GM23338 (cell line): ENCODE measurements at places on chromosomes 11 and 22.

DNA sequence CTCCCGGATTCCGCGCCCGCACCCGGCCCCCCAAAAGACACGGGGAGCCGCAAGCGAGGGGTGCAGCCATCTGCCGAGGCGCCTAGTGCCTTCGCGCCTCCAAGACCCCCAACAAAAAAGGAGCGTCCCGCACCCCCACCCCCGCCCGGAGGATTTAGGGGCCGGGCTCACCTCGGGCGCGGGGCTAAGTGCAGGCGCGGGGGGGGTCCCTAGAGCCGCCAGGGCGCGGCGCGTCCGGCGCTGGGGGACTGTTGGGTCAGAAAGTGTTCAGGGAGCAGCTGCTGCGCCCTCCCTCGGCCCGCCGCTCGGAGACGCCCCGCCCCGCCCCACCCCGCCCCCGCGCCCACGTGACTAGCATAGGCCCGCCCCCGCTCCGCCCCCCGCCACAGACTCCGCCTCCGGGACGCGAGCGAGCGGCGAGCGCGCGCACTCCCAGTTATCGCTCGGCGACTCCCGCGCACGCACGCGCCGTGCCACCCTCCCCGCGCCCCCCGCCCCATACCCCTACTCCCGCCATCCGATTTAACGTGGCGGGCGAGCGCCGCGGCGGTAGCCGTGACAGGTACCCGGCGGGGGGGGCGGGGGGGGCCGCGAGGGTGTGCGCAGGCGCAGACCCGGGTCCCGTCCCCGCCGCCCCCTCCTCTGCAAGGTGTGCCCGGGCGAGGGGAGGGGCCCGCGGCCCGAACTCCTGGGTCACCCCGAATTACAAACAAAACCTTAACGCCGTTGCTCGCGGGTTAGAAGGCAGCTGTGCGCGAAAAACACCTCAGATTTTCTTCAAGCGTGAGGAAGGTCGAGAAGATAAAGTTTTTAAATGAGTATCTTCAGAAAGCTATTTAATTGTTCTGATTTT, 56.2 kb downstream of the KCNJ4 start:
- peak; percentile 89 for DNase-seq

DNA sequence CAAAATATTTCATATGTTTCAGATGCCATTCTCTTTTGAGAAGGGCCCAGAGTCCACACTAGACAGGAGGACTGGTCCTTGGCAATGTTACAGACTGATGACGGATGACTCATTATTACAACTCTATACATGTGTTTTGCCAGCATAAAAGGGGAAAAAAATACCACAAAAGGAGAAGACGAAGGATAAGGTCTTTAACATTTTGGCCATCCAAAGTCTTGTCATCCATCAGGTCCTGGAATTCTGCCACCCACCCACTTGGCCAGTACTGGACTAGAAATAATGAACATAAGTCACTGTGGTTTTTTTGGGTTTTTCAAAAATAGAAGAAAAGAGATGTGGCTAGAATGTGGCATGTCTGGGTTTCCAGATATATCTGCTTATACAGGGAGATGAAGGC, 57.7 kb upstream of the BDNF start:
- DNase-seq: no peak

GRCh38 chr11:68312780-68313573, 586 bp downstream of the LRP5 start:
- DNase-seq: peak; percentile 47

DNA sequence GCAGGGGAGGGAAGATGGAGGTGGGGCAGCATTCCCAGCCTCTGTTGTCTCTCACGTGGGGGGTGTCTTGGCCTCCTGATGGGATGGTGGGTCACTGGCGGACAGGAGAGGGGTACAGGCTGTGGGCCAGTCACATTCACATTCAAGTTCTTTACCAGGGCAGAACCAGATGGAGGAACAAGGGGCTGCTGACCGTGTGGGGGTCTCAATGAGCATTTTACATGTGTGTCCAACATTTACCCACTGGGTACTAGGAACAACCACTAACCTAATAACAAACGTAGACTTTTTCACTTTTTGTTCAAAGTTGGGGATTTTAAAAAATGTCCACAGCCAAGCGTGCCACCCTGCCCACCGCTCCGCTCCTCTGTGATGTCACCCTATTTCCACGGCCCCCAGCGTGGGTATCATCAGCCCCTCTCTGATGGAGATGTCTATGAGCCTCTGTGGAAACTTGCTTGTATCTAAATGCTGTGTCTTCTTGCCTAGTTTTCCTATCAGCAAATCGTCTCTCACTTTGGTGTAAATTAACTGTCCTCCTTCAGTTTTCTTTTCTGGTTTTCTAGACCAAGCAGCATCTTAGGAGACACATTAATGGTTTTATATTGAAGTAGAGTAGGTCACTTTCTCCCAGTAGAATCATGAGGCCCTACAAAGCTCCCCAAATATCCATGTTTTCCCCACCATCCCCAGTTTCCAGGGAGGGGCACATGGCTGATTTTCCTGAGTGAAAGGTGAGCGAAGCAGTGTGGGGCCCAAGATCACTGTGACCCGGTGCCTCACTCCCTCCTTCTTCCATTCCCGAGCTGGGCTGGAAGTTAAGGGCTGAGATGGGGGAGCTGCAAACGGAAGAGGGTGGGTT, 936.7 kb downstream of the BRD1 start:
- no peak for DNase-seq

DNA sequence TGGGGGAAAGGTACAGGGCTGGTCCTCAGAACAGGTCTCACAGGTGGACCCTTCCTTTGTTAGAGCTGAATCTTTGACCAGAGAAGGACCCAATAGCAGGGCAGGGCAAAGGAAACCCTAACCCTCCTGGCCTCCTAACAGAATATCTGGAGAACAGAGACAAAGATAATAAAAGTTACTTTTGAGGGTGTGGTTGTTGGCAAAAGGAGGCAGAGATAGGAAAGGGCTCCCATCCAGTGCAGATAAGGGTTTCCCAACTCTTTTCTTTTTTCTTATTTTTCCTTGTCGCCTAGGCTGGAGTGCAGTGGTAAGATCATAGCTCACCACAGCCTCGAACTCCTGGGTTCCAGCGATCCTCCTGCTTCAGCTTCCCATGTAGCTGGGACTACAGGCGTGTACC, 11.9 kb downstream of the PCSK7 start:
- DNase-seq: no peak

- peak; percentile 75 for DNase-seq
Measured at GRCh38 chr22:25564320-25564978, at the start of gene GRK3. Gene GRK3 (plus strand): TSS chr22:25564675. CDS start chr22:25565041, 366 bp downstream.

- no peak for DNase-seq
Measured at GRCh38 chr11:86795949-86796348, 4.4 kb upstream of the PRSS23 start.

DNA sequence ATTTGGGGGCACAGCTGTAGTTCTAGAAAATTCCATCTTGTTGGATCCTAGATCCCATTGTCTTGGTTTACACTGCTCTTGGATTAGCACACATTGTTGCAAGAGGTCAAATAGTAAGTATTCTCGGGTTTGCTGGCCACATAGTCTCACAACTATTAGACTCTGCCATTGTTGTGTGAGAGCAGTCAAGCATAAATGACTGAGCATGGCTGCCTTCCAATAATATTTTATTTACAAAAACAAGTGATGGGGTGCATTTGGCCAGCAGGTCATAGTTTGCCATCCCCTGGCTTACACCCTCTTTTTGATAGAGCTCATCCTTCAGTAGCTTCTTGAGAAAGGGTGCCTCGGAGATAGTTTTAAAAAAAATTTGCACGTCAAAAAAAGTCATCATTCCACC, 77.9 kb upstream of the ALX4 start:
- DNase-seq: no peak

DNA sequence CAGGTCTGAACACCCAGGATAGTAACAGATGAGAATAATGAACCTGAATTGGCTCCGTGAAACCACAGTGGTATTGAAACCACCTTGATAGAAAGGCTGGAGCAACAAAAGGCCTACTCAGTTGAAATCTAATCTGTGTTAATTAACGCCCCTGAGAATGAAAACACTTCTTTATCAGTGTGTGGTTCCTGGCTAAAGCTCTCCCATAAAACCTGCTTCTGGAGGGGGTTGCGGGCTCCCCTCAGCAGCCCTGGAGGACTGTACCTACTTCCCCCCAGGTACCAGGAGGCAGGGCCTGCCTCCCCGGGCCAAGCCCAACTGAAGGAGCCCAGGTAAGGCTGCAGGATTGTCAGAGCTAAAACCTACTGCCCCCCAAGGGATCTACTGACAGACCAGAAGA, 54.6 kb downstream of the PLEKHA7 start:
- no peak for DNase-seq

DNA sequence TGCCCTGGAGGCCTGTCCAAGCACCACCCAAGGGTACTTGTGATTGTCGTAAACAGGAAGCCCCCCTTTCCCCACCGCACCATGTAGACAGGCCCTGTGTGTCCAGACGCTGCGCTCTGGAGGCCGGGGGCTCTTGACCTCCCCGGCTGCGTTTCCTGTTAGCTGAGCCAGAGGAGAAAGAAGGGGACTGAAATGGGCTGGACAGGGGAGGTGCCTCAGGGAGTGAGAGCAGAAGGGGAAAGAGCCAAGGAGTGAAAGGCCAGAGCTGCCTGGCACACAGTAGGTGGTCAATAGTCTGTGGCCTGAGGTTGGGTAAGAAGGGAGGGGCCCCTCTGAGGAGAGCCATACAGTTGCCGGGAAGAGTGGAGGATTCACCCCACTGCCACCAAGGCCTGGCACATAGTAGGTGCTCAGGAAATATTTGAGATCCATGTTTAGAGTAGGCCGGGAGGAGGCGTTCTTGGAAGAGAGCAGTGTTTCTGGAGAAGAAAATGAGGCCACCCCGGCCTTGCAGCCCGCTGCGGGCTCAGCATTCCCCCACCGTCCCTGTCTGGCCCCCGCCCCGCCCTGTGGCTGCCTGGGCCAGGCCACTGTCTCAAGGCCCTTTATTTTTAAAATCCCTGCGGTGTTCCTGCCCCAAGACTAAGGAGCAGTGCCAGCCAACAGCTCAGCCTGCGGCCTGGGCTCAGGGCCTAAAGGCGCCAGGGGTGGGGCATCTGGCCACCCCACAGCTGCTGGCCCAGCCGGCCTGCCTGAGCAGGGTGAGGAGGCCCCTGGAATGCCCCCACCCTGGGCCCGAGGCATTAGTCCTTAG, 13.6 kb upstream of the CDC42EP1 start:
- peak; percentile 87 for DNase-seq

DNA sequence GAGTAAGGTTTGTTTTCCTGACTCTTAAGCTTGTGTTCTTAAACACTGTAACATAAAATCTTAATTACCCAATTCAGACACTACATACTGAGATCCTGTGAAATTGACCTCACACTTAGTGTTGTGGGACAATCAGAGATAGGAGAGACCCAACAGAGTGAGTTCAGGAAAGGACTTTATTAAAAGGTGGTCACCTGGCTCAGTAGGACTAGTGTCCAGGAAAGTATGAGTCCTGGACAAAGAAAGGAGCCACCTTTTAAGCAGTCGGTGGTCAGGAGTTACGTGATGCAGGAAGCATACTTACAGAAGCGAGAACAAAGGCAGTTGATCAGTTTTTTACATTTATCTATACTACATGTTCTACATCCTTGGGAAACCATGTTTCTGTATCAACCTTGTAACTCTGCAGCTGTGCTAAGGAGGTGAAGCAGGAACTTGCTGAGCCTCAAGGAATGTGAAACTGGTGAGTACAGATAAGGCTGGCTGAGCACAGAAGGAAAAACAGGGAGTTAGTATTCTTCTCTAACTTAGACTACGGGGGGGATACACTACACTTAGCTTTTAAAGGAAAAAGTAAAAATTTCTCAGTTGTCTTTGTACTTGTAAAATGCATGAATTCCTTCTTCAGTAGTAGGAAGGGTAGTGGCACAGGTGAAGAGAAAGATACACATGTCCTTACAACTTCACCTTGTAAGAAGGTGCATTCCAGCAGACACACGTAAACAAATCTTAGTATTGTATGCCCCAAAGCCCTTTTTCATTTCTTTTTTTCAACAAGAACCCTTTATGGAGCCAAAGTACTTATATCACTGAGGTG, 15.1 kb downstream of the OR51E1 start:
- no peak for DNase-seq

GRCh38 chr11:67252831-67253239, 13.4 kb upstream of the GRK2 start:
- peak; percentile 58 for DNase-seq

GRCh38 chr11:22670830-22671229, 4.4 kb downstream of the GAS2 start:
- DNase-seq: peak; percentile 28

DNA sequence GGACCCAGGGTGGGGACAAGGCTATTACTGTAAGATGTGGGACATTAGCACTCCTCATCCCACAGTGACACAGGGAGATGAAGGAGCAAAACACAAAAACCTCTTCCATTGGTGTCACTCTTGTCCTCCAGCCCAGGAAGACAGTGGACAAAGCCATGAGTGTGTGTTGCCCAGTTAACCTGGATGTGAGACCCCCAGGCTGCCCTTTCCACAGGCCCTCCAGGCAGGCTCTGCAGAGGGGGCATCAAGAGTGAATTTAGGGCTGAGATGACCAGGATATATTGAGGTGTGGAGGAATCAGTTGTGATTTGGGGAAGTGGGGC, 111.3 kb downstream of the GGTLC2 start:
- DNase-seq: no peak

DNA sequence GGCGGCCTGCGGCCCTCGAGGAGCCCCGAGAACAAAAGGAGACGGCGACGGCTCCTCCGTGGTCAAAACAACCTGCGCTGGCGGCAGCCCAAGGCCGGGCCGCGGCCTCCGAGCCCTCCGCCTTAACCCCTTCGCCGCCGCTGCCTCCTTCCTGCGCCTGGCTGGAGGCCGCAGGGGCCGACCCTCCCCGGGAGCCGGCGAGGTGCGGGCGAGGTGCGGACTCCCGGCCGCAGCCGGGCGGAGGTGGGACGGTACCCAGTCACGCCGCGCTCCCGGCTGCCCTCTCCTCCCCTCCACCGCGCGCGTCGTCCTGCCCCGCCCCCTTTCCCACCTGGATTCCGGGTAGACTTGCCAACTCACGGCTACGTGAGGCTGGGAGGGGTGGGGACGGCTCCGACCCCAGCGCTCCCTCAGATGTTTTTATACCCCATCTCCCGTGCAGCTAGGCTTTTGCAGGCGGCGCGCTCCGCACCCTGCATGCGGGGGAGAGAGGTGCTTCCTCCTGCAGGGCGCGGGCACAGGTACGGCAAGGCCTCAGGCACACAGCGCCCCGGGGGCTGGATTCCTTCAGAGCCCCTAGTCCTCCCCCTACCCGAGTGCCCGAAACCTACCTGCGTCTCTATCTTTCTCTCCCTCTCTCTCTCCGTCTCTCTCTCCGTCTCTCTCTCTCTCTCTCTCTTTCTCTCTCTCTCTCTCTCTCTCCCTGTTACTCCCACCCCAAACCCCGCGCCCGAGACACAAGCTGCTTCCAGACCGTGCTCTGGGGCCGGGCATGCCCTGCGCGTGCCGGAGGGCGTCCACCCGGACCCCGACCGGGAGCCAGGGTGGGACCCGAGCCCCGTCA, 2.0 kb downstream of the PDGFB start:
- DNase-seq: peak; percentile 84

- DNase-seq: no peak
Measured at GRCh38 chr22:44439356-44440223, 58.4 kb downstream of the RTL6 start.

DNA sequence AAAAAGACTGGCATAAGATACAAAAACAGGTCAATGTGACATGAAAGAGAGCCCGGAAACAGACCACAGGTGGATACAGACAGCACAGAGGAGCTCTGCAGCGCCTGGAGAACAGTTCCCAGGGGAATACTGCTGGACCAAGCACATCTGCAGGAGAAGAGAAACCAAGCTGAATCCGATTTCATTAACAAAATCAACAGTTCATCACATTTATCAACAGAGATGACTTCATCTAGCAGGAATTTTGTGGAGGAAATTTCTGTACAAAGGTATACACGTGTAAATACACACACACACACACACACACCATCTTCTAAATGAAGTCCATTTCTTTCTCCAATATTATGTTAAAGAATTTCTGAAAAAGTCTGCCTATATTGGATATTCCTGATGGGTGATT, 17.1 kb downstream of the YPEL1 start:
- no peak for DNase-seq

GRCh38 chr11:124935548-124936514, at the start of gene HEPACAM:
Gene HEPACAM (minus strand): TSS chr11:124936047. CDS start chr11:124936006, 41 bp downstream.
- no peak for DNase-seq
